ENCODE measurements at places on chromosomes 4 and X.

- DNase-seq = no peak
Observed at GRCh38 chrX:121457096-121457495, 409.7 kb downstream of the GLUD2 start.

GRCh38 chrX:134929808-134930207, 61.0 kb upstream of the SMIM10 start:
- no peak for DNase-seq

DNA sequence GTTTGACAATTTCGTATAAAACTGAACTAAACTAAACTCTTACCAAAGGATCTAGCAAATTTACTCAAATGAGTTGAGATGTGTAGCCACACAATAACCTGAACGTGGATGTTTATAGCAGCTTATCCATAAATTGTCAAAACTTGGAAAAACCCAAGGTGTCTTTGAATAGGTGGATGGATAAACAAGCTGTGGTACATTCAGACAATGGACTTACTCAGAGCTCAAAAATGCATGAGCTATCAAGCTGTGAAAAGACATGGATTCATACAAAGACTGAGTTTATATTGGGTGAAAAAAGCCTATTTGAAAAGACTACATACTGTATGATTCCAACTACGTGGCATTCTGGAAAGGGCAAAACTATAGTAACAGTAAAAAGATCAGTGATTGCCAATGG, 69.5 kb downstream of the LARP1B start:
- DNase-seq = no peak

DNA sequence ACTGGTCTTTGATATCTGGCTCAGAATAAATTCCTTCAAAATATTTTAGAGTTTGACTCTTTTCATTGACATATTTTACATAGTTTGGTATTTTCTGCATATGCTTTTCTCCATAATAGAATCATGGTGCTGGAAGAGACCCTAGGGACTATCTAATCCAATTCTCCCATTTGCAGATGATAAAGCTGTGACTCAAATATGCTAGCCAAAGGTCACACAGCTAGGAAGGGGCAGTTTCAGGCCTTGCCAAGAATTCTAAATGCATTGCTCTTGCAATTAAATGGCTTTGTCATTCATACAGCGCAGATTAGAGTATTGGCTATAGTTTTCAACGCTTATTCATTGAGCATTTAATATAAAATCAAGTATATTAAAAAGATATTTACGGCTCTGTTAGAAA, 374.1 kb upstream of the RASGEF1B start:
- DNase-seq = no peak

GRCh38 chrX:69093960-69094871, 71.0 kb downstream of the PJA1 start:
- DNase-seq = peak; percentile 29

- DNase-seq = no peak
Observed at GRCh38 chrX:30906726-30907125, 17.7 kb upstream of the TAB3 start.

DNA sequence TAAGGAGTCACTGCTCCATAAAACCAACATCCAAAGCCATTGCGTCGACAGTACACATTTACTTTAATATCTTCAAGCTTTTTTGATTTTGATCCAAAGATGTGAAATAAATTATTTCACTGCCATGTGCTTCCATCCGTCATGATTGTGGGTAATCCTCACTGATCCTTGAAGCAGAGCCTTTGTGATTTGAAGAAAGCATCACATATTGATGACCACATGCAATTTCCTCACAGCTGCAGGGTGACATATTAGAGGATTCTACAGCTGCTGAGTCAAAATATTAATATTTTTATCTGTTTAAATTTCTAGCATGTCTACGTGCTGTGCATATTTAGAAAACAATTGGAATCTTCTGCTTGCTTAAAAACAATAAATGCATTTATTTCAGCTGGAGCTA, 196.8 kb upstream of the ANXA3 start:
- no peak for DNase-seq

GRCh38 chr4:17283251-17283650, 228.6 kb downstream of the QDPR start:
- DNase-seq = no peak

- DNase-seq = no peak
Observed at GRCh38 chrX:16629909-16630308, 20.0 kb upstream of the S100G start.

DNA sequence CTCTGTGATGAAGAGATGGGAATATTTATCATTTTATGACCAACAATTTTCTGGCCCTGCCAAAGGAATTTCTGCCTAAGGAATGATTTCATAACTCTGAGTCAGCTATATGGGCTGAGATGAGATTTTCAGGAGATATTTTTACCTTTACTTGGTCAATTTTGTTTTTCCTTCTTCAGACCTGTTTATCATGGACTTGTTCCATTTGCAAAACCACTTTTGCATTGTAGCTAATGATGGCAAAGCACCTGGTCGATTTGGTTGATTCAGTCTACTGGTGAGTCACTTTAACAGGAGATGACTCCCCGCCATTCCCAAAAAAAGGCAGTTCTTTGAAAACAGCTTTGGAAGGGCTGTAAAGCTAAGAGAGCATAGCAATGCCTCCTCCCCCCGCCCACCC, 53.3 kb downstream of the TEX13A start:
- no peak for DNase-seq

DNA sequence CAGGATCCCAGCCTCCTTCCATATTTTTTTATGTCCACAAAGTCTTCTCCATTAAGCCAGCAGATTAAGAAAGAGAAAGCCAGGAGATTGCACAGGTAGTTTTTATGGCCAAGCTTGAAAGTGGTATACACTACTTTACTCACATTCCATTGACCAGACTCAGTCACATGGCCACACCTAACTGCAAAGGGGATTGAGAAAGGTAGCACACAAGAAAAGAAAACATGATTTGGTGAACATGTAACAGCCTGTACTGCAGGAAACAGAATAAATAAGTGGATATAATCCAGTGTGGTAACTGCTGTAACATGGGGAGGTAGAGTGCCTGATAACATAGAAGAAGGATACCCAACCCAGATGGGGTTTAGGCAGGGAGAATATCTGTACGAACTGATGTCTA, 43.9 kb downstream of the HOPX start:
- DNase-seq = no peak

- no peak for DNase-seq
Observed at GRCh38 chrX:143296521-143296920, 220.8 kb downstream of the SPANXN3 start.

GRCh38 chr4:2367626-2368025, 50.8 kb downstream of the ZFYVE28 start:
- DNase-seq = no peak
